ENCODE measurements at places on chromosomes 1 and 21. TPM values are rescaled to one million over a fixed set of nuclear protein-coding genes. Genes with fewer than 3 reads are reported as not detected.

Gene OR6K3
- total RNA-seq, result not detected

Gene IGSF5
- total RNA-seq, result not detected

Gene TSPEAR
- not detected for total RNA-seq

GRCh38 chr1:218772575-218772974, 401.1 kb upstream of the LYPLAL1 start:
- no peak overlapping the region for H3K27ac ChIP-seq
- H3K4me1 ChIP-seq, result no peaks in the 10 kb centered on the region
- H3K27me3 ChIP-seq, result no peaks in the 10 kb centered on the region
- no peak for DNase-seq
- no peaks in the 10 kb centered on the region for H3K36me3 ChIP-seq

GRCh38 chr21:35328856-35329455, 279.9 kb upstream of the RUNX1 start:
- no peak overlapping the region for H3K27ac ChIP-seq
- no peak overlapping the region for H3K4me3 ChIP-seq
- no peaks in the 10 kb centered on the region for H3K4me1 ChIP-seq

GRCh38 chr1:161084597-161084988, 4.8 kb downstream of the NECTIN4 start:
- H3K4me3 ChIP-seq, result no peak overlapping the region
- DNase-seq, result no peak
- H3K27me3 ChIP-seq, result no peaks in the 10 kb centered on the region
- H3K27ac ChIP-seq, result no peak overlapping the region

DNA sequence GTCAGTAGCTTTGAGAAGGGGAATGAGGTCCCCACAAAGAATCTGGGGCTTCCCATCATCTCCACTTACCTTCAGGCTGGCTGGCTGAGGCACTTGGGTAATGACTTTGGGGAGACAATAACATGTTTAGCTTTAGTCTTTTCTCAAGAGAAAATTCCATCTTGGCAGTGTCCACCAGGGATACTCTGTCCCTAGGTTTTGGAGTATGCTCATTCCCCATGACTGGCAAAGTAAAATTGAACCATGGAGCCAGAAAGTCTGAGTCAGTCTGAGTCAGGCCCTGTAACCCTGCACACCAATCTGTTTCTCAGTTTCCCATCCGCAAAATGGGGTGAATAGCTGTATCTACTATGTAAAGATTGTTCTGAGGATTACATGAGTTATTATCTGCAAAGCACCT, 28.2 kb downstream of the RUNX1 start:
- no peaks in the 10 kb centered on the region for H3K27me3 ChIP-seq
- peaks cover 81% of the 10 kb centered on the region for H3K4me1 ChIP-seq
- no peak overlapping the region for H3K4me3 ChIP-seq
- no peak for DNase-seq
- H3K27ac ChIP-seq, result no peak overlapping the region
- H3K36me3 ChIP-seq, result peaks cover 50% of the 10 kb centered on the region

DNA sequence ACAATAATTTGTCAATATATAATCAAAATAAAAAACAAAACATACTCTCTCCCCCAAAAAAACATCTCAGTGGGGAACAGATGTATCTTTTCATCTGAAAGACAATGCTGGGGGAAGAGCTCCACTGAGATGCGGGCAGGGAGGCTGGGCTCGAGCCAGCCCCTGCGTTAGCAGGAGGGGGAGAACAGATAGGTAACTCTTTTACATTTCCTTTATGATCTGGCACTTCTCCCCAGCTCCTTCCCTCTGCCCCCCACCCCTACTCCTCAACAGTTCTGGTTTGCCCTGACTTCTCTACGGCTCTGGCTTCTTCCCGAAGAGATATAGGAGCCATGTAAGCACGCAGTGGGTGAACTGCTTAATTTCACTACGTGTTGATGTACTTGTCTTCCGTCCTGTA, 12.4 kb downstream of the LEPR start:
- no peaks in the 10 kb centered on the region for H3K4me1 ChIP-seq
- H3K4me3 ChIP-seq, result no peak overlapping the region
- H3K27me3 ChIP-seq, result no peaks in the 10 kb centered on the region
- H3K36me3 ChIP-seq, result peaks cover 16% of the 10 kb centered on the region
